Ovary (tissue), 10 donors: ENCODE measurements at places on chromosomes 12 and 14. TPM values are rescaled to one million over a fixed set of nuclear protein-coding genes. Genes with fewer than 3 reads are reported as not detected.

Gene RBMS2
- 36.6 TPM for total RNA-seq

Gene RHOF
- total RNA-seq, result 11.6 TPM

Gene KRT6B
- not detected for total RNA-seq

DNA sequence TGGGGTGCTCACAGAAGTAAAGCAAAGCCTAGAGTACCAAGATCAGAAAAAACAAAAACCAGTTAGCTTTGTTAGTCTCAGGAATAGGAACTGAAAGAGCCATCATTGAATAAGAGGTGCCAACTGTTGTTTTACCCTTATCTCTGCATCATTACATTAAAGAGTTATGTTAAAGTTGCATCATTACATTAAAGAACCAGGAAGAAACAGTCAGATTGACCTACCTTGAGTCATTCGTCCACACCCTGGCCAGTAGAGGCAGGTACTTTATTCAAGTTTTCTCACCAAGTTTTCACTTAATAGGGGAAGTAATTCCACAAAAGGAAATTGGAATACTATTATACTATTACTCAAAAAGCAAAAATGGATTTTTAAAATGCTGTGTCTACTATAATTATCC lies 121.7 kb upstream of the CNOT2 start:
- DNase-seq, result no peak

GRCh38 chr14:96573473-96574100 lies 71.4 kb downstream of the PAPOLA start:
- no peak for DNase-seq

DNA sequence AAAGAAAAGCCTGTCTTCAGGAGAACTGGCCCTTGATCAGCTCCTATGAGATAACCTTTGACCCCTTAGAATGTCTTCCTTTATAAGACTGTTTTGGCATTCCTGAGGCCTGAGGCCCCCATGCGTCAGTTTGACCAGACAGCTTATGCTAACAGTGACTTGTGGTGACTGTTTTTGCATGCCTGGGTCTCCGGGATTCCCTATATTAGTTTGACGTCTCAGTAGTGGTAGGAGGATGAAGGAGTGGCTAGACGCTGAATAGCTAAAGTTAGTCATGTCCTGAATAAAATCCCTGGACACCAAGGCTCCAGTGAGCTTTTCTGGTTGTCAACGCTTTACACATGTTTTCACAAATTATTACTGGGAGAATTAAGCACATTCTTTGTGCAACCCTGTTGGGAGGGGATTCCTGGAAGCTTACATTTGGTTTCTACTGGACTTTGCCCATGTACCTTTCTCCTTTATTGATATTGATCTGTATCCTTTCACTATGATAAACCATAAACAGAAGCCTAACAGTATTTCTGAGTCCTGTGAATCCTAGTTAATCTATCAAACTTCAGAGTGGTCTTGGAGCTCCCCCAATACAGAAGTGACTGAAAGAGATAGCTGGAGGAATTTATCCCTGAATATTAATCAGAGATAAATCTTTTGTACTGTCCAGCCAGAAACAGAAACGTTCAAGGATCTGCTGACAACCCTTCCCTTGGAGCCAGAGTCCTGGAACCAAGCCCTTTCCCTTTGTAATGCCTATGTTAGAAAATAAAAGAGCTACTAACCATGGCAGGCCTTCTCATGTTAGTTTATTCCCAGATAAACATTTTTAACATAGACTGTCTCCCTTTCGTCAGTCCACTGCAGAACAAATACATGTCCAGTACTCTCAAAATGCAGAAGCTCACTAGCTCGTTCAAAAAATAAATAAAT lies 479.2 kb downstream of the RPS29 start:
- DNase-seq, result no peak
